Stimulated activated CD8-positive, alpha-beta memory T cell treated with anti-CD3 and anti-CD28 coated beads, Interleukin-2, amount 100 ng/mL, for 1 hour (primary cell): ENCODE measurements at places on chromosomes 6 and 20.

- no peak for DNase-seq
These were observed 679 bp downstream of the ADGRF5 start for GRCh38 chr6:46921059-46921458.

DNA sequence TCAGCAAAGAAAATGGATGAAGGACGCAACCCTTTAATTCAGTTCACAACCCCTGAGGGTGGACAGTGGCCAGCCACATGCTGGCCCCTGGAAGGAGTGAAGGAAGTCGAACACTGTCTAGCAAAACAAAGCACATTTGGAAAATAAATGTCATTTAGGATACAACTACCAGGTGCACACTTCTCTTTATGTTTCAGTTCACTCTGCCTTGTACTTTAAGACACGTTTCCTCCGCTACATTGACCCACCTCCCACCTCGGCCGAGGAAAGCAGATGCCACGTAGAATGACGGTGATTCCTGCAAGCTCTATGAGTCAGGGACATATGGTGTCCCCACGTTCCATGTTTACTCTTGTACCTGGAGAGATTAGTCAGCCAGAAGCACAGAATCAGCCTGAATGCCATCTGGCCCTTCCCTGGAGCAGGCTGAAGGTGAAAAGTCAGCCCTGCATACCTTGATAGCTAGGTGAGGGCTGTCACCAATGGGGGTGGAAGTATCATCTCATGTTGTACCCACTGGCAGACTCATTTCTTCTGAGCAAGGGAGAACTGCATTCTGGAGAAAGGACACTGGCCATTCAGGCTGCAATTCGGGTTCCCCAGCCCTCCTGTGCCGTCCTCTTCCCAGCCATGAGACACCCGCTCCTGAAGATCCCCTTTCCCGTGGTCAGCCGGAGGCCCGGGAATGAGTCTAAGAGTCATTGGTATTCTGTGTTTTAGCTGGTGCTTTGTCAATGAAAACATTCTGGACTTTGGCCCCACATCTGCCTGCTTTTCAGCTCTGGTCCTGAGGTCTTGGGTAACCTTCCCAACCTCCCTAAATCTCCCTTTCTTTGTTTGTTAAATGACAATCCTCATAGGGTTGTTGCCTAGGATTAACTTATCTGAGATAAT lies 60.6 kb downstream of the FOXA2 start:
- DNase-seq, result no peak

DNA sequence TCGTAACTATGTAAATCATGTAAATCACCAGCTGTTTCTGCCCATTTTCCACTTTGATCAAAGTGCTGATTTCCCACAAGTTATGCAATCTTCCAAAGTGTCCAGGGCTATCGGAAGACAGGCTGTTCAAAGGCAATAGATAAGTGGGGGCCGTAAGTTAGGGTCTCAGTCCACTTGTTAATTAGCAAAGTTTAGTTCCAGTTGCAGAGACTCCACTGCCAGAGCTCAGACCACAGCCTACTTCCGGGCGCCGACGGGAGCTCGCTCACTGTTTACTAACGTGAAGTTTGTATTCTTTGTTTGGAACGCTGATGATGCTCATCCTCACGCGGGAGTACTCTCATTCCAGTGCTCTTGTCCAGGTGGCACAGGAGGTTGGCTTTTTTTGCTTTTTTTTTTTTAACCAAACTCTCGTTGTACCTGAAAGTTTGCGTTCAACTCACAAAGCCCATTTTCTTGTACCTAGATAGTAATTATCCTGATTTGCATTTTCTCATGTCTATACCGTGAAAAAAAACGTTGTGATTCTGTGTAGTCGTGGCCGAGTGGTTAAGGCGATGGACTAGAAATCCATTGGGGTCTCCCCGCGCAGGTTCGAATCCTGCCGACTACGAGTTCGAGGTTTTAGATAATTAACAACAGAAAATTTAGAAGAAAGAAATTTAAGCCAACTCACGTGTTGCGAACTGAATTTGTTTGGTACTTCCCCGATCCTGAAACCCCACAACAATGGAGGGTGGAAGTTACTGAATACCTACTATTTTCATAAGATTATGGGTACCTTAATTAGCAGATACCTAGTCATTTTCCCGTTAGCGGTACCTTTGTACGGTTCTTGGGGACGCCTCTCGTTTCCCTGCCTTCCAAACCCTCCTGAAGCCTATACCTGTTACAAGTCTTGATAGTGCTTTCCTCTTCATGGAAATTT lies 29.9 kb upstream of the ZNF184 start:
- DNase-seq, result peak; percentile 29

DNA sequence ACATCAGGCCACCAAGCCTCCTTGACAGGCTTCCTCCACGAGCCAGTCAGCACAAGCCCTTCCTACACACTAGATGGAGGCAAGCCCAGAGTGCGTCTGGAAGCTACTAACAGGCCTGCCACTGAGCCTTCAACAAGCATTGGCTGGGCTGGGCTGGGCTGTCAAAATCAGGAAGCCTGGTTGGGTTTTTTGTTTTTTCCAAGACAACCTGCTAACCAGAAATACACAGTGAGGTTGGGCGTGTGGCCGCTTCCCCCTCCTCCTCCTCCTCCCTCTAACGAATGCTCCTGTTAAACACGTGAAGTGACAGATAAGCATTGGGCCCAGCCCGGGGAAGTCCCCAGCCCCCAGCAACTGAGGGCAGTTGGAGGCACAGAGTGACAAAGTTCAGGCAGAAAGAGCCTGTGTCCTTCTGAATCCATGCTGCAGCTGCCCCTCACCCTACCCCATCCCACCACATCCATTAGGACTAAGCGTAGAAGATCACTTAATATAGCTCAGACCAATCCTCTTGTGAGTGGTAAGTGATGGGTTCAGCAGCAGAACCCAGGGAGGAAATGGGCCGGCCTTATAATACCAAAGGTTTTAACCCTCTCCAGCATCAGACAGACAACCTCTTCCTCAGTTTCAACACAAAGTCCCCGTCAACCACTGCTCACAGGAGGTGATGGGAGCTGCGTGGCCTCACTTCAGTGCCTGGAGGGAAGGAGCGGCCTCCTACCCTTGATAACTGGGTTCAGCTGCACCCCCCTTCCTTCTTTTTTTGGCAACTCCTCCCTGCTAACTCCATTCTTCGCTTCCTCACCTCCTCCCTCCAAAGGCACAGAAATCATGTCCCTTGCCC lies 1.1 kb downstream of the NFATC2 start:
- DNase-seq, result peak; percentile 66

DNA sequence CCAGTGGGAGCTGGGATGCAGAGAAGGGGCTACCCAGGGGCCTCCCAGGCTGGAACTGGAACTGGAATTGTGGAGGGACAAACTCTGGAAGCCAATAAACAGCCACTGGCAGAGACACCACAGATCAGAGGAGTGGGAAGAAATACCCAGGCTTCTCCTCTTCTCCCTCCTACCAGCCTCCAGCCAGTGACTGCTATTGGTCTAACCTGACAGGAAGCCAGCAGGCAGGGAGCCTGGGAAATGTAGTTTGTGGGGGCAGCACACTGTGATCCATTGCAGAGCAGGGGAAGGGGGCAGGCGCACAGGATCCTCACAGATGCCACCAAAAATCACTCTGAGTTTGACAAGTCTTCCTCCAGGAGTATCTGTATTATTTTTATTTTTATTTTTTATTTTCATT lies 12.1 kb upstream of the MLN start:
- no peak for DNase-seq

DNA sequence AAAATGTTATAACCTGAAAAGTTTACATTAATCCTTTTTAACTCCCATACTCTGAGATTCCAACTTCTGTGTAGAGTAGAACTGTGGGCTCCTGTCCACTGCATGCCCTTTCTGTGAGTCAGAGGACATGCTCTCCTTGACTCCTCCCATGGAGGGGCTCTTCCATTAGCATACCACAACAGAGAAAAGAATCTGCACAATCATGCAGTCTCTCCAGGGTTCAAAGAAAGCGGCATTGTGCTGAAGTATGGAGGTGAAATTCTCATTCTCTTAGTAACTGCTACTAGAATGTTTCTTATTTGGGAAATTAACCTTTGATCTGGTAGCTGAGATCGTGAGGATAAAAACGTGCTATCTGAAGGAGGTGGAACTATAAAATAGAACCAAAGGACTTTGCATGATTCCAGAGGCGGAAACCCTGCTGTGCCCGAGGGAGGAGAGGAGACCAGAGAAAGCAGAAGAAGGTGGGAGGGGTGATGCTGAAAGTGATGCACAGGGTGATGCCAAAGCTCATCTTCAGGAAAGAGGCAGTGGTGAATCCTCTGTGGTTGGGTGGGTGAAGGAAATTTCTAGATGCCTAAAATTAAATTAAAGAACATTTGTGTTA lies 202.2 kb upstream of the PCSK2 start:
- DNase-seq, result no peak
